ENCODE measurements at places on chromosomes 4 and X.

DNA sequence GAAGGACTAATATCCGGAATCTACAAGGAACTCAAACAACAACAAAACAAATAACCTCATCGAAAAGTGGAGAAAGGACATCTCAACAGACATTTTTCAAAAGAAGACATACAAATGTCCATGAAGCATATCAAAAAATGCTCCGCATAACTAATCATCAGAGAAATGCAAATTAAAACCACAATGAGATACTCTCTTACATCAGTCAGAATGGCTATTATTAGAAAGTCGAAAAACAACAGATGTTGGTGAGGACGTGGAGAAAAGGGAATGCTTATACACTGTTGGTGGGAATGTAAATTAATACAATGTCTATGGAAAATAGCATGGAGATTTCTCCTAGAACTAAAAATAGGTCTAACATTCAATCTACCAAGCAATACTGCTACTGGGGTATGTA lies 51.1 kb upstream of the MYOZ2 start:
- DNase-seq: no peak

DNA sequence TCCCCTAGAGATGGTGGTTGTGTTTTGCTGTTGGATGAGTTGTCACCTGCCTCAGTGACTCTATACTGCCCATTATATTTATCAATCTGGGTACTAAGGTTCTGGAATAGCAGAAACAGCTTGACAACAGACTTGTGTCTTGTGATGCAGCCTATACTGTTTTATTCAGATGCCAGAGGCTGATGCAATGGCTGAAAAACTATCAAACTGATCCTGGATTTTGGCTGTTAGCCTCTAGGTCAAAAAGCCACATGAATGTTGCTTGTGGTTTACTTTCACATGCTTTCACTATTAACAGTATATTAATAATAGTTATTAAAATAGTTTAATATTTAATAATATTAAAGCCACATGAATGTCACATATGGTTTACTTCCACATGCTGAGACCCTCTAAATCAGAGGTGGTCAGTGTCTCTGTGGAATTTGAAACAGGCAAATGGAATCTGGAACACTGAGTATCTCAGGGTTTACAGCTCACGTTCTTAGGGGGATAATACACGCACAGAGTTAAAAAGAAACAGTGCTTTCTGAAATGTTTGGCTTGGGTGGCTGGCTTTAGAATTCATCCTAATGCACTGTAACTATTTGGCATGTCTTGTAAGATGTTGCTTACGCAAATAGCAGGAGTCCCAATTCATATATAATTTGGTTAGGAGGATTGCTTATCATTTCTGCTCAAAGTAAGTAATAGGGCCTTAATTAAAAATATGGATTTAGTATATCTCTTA lies 82.5 kb upstream of the LCORL start:
- no peak for DNase-seq

- DNase-seq: no peak
Measured at GRCh38 chrX:69603566-69604194, 12.2 kb upstream of the EDA start.

GRCh38 chr4:79584902-79585301 lies 176.9 kb upstream of the GK2 start:
- no peak for DNase-seq

GRCh38 chr4:76182463-76182862 lies 31.2 kb downstream of the SCARB2 start:
- no peak for DNase-seq

- no peak for DNase-seq
Measured at GRCh38 chr4:111434586-111434985, 710.7 kb upstream of the FAM241A start.

GRCh38 chrX:1661922-1662221 lies 47.0 kb downstream of the ASMT start:
- DNase-seq: no peak

GRCh38 chrX:48794340-48794910 lies 7.4 kb upstream of the HDAC6 start:
- DNase-seq: no peak

- no peak for DNase-seq
Measured at GRCh38 chr4:38306482-38307071, 346.4 kb downstream of the PTTG2 start.

DNA sequence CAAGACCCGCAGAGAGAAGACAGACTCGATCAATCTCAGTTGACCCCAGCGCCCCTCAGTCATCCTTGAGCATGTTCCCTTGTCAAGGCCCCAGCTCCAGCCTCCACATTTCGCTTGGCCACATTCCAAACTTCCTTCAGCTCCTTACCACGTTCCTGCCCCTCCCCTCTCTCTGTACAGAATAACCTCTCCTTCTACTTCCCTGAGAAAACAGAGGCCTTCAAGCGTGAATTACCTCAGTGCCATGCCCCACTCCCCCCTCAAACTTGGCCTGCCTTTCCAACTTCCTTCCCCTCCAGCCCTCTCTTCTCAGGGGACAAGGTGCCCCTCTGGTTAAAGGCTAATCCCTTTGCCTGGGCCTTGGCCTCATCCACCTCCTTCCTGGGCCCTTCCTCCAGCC lies 3.2 kb upstream of the RIPPLY1 start:
- no peak for DNase-seq
